Hematopoietic multipotent progenitor cell treated with erythropoietin and hydrocortisone succinate and interleukin-3 and kit ligand, for 17 days (in vitro differentiated cells): ENCODE measurements at places on chromosomes 3 and 15.

DNA sequence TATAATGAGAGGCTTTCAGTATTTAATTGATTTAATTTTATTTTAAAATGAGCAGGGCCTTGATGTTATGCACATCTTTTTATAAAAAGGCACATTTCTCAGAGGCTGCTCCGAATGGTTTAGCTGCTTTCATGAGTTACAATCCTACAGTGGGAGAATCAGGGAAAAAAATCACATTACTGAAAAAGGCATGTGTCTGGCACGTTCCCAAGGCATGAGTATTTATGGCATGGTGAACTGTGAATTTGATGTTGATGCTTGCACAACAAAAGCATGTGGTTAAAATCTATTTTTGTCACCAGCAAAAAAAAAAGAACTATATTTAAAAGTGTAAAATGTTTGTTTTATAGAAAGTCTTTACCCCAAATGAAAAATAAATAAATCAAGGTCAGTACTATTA, 485.2 kb upstream of the ROBO2 start:
- no peak for DNase-seq

GRCh38 chr3:122925756-122926155, 101.8 kb downstream of the SEMA5B start:
- DNase-seq, result no peak

- no peak for DNase-seq
Observed at GRCh38 chr3:118412503-118412902, 622.1 kb downstream of the IGSF11 start.

- DNase-seq, result no peak
Observed at GRCh38 chr3:156918746-156919145, 92.6 kb downstream of the LEKR1 start.

DNA sequence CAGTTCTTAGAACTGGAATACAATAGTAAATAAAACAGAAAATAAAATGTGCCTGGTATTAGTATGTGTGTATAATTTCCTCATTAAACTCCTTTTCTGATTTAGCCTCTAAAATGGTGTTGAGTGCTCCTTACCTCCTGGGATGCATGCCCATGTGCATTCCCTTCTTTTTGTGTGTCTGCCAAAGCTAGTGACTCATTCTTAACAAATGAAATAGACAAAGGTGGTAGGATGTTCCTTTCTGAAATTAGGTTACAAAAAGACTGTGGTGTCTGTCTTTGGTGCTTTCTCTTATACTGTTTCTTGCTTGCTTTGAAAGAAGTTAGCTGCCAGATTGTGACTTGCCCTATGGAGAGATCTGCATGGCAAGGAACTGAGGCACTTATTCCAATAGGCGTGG, 623.7 kb downstream of the GRM7 start:
- no peak for DNase-seq

DNA sequence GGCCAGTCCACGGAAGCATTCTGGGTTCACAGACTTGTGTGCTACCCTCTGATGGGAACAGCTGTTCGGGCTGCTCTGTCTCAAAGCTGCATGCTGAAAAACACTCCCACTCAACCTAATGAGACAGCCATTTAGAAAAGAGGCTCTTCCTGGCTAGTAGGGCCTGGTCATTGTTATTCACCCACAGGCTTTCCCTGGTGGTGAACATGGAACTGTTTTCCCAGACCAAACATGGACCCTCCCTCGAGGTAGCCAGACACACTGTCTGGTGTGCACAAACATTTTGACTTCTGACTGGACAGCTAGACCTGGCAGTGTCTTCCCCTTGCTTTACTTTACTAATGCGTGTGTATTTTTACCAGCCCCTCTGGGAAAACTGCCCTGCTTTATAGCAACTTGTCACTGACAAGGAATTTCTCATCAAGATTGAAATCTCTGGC, 39.0 kb downstream of the MECOM start:
- no peak for DNase-seq

DNA sequence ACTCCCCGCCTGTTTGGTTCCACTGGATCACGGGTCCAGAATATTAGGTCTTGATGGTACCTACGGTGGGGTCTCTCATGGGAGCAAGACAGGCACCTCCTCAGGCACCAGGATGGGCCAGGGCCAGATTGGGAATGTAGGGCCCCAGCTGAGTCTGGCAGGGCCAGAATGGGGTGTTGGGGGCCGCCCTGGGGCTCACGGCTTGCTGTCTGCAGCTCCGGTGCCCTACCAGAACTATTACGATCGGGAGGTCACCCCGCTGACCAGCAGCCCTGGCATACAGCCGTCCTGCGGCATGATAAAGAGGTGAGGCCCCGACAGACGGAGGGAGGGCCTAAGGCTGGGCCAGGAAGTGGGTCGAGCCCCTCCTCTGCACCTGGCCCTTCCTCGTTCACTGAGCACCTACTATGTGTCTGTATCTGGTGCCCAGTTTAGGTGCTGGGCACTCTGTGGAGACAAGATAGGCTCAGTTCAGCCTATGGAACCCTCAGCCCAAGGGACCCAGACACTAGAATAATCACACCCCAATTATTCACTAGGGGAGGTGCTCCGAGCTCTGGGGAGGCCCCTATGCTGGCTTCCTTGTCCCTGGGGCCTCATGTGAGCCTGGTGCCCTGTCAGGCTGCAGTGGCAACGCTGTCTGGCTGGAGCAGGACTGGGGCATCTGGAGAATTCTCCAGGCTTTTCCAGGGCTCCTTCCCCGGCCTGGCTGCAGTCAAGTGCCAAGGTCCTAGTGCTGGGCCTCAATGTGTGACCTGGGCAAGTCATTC, 37.9 kb downstream of the PSTPIP1 start:
- DNase-seq, result no peak

- no peak for DNase-seq
Observed at GRCh38 chr3:193865339-193865738, 270.6 kb upstream of the HES1 start.

DNA sequence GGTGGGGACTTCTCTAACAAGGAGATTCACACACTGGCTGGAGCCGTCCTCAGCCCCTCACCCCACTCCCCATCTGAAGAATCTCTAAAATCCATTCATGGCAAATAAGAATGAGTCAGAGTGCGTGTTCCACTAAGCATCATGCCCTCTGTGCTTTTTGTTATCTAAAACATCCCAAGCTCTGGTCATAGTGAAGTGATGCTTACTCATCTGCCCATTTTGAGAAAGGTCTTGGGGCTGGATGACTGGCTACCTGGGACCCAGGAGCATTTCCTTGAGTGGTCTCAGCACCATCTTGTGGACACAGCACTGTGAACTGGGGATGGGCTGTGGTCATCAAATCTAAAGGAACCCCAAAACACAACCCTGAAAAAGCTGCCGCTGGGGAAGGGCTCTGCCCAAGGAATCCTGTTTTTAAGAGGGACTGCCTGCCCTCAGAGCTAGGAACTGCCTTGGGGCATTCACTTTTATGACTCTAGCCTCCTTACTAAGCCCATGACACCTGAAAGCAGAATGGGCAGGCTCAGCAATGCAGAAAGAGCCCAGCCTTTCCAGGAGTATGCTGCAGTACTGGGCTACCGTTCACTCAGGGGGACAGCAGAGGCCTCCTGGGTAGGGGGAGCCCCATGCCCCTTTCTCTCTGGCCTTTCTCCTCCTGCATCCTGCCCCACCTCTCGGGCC, 53.5 kb downstream of the ZBTB38 start:
- no peak for DNase-seq

GRCh38 chr15:94119298-94119811, 112.0 kb upstream of the MCTP2 start:
- DNase-seq, result no peak

- DNase-seq, result no peak
Observed at GRCh38 chr3:56001537-56001936, 466.7 kb downstream of the ERC2 start.

GRCh38 chr3:14473411-14473891, 66.7 kb downstream of the GRIP2 start:
- DNase-seq, result no peak

DNA sequence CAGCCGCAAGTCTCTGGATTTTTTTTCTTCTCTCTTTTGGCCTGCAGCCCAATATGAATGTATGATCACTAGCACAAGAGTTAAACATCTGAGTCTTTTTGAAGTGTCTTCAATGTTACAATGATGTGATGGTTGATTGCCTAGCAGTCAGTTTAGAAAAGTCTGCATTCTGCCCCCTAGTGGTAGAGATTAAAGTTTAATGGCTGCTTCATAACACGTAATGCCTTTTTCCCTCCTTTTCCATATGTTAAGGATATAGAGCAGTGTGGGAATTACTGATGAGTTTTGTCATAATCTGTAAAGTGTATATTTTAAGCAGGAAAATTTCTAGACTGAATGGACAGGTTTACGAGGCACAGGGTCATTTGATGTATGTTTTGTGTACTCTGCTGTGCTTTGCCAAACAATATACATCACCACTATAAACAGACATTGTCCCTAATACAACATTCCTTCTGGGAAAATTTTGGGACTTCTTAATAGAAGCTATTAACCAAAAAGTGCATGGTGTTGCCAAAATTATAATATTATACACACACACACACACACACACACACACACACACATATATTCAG, 1038.5 kb upstream of the NR2F2 start:
- DNase-seq, result peak; percentile 28

DNA sequence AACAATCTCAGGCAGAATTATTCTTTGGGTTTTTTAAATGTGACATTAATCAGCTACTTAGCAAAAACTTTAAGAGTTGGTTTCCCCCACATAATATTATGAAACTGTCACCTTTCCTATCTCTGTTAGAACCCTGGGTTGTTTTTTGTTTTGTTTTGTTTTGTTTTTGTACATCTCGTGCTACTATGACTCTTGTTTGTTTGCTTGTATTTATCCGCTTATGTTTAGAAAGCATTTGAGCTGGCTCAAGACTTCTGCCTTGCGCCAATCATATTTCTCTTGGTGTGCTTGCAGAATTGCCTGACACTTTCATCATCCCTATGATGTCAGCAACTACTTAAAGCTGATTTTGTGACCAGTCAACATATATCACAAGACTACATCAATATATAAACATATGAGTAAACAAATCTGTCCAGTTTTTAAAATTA, 116.9 kb downstream of the DCLK3 start:
- DNase-seq, result no peak

DNA sequence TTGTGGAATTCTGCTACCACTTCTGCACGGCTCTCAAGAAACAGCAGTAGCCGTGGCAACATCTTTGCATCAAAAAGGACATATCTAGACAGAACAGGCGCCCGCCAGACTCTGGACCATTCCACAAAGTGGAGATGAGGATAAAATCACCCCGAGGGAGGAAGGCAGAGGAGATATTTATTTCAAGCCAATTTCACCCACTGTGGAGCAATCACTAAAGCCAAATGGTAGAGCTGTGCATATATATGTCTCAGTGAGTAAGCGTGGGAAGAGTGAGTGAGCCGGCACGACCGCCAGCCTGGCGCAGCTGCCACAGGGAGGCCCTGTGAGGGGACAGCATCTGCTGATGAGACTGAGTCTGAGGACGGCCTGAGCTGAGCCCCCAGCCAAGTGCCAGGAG, 111.3 kb downstream of the MEGF11 start:
- DNase-seq, result no peak

DNA sequence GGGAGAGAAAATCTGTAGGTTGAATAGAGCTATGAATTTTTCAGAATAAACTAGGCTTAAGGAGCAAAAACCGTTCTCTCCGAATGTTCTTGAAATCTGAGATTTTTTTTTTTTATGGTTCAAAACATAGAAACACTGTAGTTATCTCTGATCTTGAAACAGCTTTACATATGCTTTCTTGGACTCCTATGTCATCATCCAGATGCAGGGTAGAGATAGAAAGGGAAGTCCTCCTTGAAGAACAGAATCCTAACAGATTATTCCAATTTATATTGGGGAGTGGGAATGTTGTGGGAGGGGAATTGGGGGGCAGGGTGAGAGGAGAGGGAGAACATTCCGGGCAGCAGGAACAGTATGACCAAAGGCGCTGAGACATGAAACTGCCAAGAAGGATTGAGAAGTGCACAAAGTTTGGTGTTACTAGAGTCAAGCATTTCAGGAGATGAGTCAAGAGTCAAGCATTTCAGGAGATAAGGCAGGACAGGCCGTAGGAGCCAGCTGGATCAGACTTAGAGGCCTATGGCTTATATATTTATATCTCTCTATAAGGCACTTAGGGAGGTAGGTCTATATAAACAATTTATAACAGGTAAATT, 21.9 kb upstream of the ST3GAL6 start:
- DNase-seq, result no peak

DNA sequence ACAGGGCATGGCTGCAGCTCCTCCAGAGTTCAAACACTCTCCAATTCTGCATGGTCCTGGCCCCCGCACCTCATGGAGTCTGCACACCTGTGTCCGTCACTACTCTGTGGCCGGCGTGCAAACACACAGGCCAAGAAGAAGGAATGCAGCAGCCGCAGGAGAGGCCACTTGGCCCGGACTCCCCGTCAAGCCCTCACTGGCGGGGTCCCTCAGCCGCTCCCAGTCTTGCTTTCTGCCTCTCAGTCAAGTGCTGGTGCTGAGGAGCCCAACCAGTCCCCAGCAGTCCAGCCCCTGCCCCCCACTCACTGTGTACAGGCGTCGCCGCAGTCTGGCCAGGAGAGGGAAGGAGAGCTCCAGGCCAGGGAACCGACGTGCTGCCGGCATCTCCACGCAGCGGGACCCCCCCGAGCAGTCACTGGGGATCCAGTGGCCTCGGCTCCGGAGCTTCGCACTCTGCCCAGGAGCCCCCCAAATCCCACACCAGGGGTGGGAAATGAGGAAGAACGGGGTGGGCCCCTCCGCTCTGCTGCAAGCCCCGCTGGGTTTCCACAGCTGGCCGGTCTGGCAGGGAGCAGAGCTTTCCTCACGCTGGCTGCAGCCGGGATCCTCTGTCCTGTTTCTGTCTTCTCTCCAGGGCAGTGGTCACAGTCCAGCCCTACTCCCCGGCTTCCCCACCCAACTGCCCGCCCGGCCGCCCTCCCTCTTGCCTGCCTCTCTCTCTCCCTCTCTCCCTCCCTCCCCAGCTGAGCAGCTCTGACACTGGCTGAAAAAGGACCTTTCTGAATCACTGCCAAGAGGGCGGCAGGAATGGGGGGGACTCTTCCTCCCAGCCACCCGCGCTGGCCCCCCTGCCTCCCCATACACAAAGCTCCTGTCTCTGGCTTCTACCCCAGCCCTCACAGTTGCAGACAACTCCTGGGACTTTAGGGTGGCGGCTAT, 16.0 kb downstream of the TNK2 start:
- DNase-seq, result no peak

DNA sequence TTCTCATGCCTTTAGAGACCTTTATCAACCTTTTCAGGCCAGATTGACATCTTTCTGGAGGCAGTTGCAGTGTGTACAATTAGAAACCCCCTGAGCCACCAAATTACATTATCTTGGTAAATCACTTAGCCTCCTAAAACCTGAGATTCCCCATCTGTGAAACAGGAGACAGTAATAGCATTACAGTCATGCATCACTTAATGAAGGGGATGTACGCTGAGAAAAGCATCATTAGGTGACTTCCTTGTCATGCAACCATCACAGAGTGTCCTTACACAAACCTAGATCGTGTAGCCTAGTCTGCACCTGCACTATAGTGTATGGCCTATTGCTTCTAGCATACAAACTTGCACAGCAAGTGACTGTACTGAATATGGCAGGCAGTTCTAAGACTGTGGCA, 400.8 kb upstream of the CNTN3 start:
- no peak for DNase-seq

- DNase-seq, result no peak
Observed at GRCh38 chr3:122468896-122469533, 45.7 kb downstream of the KPNA1 start.
